Kidney (tissue), 22 donors: ENCODE measurements at places on chromosomes 11 and 22. TPM values are rescaled to one million over a fixed set of nuclear protein-coding genes. Genes with fewer than 3 reads are reported as not detected.

DNA sequence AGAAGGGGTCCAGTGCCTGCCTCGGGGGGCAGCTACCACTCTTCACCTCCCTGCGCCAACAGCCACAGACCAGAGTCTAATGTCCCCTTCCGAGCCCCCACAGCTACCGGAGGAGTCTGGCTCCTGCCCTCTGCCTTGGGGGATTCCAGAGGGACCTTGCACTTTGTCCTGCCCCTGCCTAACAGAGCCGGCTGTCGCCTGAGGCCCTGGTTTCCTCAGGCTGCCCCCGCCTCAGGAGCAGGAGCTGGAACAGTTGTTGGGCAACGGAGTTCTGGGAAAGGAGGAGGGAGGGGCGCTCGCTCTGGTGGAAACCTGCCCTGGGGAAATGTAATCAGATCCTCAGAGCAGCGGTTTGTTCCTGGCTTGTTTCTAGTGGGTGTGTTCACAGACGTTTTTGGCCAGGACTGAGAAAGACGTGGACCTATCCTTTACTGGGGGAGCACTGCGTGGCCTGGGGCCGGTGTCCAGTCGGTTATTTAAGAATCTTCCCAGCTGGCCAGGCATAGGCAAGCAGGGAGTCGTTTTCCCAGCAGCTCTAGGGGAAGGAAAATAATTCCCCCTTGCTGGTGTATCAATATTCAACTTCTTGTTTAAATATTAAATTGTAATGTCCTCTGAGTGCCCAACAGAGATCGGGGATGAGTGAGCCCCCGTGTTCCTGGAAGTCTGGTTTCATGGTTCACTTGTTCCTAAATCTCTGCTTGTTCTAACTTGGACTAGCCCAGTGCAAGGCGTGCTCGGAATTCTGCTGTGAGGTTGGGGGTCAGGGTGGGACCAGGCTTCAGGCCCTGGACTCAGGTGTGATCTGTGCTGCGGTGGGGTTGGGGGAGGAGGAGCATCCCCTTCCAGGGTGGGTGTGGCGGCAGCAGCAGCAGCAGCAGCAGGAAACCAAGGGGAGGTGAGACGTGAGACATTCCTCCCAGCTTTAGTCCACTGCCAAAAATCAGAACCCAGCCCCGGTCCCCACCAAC, 32.1 kb downstream of the A4GALT start:
- peak; percentile 98 for DNase-seq

- DNase-seq: no peak
These were observed 94.8 kb upstream of the TBCEL start for GRCh38 chr11:120929090-120929489.

GRCh38 chr11:96145163-96145585, 197.8 kb downstream of the MAML2 start:
- DNase-seq: no peak

DNA sequence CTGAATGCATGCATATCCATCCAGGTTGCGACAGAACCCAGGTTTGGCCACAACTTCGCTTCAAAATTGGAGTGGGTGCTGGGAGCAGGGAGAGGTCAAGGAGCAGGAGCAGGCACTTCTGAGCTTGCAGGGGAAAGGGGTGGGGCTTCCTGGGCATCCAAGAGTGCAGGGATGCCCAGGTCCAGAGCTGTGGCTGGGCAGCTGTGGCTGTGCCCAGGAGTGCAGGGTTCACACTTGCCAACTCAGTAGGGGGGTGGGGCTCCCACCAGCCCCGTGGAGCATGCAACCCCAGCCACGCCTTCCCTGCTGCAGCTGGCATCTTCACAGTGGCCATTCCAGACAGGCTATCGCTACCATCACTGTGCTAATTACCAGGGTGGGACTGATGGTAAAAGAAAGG, 115.3 kb upstream of the MTNR1B start:
- DNase-seq: no peak

Gene RGL4
- total RNA-seq: 0.60 TPM

Gene FBLN1
- total RNA-seq: 105 TPM

Gene LRP4
- 3.7 TPM for total RNA-seq

Gene FAM118B
- total RNA-seq: 21.5 TPM

DNA sequence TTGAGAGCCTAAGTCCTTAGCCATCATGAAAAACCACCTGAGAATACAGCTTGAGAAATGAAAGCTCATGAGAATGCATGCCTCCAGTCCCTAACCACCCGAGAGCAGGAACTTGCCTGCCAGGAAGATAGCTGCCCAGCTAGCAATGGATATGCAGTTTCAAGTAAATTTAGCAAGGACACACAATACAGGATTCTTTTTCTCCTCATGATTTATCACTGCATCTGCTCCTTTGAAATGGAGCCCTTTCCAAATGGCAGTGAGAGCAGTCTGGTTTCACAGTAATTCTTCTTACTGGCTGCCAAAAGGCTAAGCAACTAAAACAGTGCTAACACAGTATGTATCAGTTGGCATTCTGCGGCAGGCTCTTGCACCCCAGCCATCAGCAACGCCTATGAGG, 109.9 kb downstream of the MICAL3 start:
- no peak for DNase-seq

Gene RASSF7
- 106 TPM for total RNA-seq

- DNase-seq: no peak
These were observed 30.4 kb downstream of the BSX start for GRCh38 chr11:122951211-122951610.

GRCh38 chr11:46743693-46744339, 24.8 kb downstream of the F2 start:
- no peak for DNase-seq

DNA sequence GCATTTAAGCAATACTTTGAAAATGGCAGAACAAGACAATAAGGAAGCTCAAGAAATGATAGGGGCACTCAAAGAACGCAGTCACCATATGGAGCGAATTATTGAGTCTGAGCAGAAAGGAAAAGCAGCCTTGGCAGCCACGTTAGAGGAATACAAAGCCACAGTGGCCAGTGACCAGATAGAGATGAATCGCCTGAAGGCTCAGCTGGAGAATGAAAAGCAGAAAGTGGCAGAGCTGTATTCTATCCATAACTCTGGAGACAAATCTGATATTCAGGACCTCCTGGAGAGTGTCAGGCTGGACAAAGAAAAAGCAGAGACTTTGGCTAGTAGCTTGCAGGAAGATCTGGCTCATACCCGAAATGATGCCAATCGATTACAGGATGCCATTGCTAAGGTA, 51.9 kb downstream of the SPECC1L start:
- DNase-seq: no peak

- DNase-seq: peak; percentile 51
These were observed 2.2 kb upstream of the CABP2 start for GRCh38 chr11:67525275-67525976.

Gene PNPLA2
- total RNA-seq: 173 TPM

GRCh38 chr11:17550450-17551346, 3.6 kb downstream of the OTOG start:
- no peak for DNase-seq

DNA sequence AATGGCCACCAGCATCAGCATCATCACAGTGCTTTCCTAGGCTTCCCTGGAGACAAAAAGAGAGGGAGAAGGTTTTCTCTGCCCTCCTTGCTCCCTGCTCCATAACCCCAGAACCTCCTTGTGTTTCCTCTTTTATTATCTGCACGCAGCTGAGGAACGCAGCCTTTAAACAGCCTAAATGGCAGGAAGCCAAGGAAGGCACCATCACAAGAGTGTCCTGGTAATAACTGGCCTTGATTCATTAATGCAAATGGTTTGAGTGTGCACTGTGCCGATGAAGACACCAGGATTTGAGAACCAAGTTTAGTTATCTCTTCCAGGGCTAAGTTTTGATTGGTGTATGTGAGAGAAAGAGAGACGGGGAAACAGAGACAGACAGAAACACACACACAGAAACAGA, 29.4 kb upstream of the DRD2 start:
- no peak for DNase-seq

- DNase-seq: no peak
These were observed 8.7 kb downstream of the DRAP1 start for GRCh38 chr11:65927904-65928397.

GRCh38 chr22:26985206-26985605, 327.8 kb downstream of the MIAT start:
- DNase-seq: no peak

Gene AMBRA1
- 32.6 TPM for total RNA-seq

- DNase-seq: peak; percentile 81
These were observed 1088.2 kb downstream of the TBC1D22A start for GRCh38 chr22:47850644-47851151.

GRCh38 chr11:128621601-128622501, 34.5 kb upstream of the ETS1 start:
- peak; percentile 73 for DNase-seq

Gene ART5
- total RNA-seq: not detected

DNA sequence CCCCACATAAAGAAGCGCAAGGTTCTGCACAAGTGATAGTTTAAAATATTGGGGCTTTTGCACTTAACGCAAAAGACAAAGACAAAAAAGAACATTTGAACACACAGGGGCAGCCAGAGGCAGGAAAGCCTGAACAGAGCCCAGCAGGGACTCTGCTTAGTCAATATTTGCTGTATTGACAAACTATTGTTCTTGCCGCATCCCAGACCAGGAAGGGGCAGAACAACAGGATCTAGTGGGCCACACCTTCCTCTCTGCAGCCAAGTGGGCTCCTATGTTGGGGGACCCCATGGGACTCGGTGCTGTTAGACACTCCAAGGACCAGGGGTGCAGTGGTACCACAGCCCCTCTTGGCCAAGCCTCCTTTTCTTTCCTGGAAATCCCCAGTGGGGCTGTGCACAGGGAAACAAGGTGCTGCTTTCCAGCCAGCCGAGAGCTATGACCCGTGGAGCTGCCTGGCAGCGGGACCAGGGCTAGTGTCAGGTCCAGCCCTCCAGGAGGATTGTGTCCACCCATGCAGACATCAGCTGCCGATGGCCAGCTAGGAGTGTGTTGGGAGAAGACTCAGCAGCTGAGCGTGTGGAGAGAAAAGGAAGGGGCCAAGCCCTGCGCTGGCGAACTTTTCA, 43.3 kb upstream of the ANO1 start:
- DNase-seq: no peak

GRCh38 chr11:826836-827145, 928 bp upstream of the CRACR2B start:
- DNase-seq: no peak

Gene PRDX5
- total RNA-seq: 192 TPM

DNA sequence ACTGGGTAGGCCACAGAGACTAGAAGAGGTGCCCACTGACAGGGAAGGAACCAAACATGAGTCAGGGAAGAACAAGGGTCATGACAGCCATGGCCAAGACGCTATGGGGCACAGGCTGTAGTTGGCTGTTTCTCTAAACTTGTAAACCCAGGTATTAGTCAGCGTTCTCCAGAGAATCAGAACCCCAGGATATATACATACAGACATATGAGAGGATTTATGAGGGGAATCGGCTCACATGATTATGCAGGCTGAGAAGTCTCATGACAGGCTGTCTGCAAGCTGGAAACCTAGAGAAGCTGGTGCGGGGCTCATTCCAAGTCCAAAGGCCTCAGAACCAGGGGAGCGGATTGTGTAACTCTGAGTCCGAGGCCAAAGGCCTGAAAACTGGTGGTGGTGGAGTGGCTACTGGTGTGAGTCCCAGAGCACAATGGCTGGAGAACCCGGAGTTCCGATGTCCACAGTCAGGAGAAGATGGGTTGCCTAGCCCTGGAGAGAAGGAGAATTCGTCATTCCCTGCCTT, 29.7 kb upstream of the CD81 start:
- DNase-seq: no peak

- DNase-seq: no peak
These were observed 88.2 kb downstream of the CYP2R1 start for GRCh38 chr11:14803846-14804245.

DNA sequence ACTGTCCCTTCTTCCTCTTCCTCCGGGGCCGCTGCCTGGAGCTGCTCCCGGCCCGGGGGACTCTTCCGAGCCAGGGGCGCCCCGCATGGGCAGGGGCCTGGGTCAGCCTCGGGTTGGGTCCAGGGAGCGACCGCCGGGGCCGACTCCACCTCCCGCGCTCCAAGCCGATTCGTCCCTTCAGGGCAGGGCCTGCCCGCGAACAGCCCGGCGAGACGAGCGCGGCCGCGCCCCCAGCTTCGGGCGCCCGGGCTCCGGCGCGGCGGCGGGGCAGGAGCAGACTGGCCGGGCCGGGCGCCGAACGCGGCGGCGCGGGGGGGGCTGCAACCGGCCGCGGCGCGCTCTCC, at the start of gene LARGE1:
Gene LARGE1 (minus strand): TSS at position 280 of the 344 bp plus-strand sequence.
- no peak for DNase-seq

DNA sequence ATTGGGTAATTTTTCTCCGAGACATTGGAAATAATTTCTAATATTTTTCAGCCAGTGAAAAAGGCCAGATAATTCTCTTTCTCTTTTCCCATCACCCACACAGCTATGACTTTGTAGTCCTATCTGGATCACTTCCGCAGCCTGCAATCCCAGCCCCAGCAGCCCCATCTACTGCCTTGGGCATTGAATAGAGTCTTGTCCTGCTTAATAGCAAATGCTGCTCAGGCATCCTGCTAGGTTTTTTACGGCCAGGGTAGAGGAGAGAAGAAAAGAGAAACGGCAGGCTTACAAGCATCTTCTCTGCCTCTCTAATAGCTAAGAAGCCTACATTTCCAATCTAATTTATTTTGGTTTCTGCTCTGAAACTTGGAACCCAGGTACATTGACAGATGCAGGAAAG, 154.3 kb upstream of the B3GAT1 start:
- DNase-seq: no peak

Gene ADM2
- total RNA-seq: 8.0 TPM

Gene ACCS
- 39.0 TPM for total RNA-seq

Gene SYT8
- total RNA-seq: 1.7 TPM

GRCh38 chr22:47086596-47087248, 324.3 kb downstream of the TBC1D22A start:
- no peak for DNase-seq

Gene CREB3L1
- total RNA-seq: 7.3 TPM

- DNase-seq: no peak
These were observed 102.1 kb upstream of the SLC5A12 start for GRCh38 chr11:26823963-26824362.

Gene IGSF22
- 2.5 TPM for total RNA-seq

- DNase-seq: no peak
These were observed 38.5 kb upstream of the SPON1 start for GRCh38 chr11:13923716-13924650.

- DNase-seq: no peak
These were observed 41.6 kb downstream of the CD44 start for GRCh38 chr11:35180317-35181233.

- DNase-seq: peak; percentile 43
These were observed 15.7 kb downstream of the GRIK4 start for GRCh38 chr11:120527111-120527761.

GRCh38 chr11:36265793-36266628, 23.2 kb downstream of the COMMD9 start:
- no peak for DNase-seq

Gene DCDC1
- total RNA-seq: 6.6 TPM

Gene FDXACB1
- total RNA-seq: 2.6 TPM

- no peak for DNase-seq
These were observed 409.3 kb downstream of the BRD1 start for GRCh38 chr22:49418341-49418894.

- no peak for DNase-seq
These were observed 42.2 kb upstream of the BLID start for GRCh38 chr11:122158171-122158570.

- DNase-seq: no peak
These were observed 31.7 kb upstream of the APLP2 start for GRCh38 chr11:130037881-130038585.

GRCh38 chr22:20607157-20607907, 99.9 kb downstream of the MED15 start:
- no peak for DNase-seq

- DNase-seq: no peak
These were observed 5.0 kb upstream of the ROBO4 start for GRCh38 chr11:124902616-124903015.

GRCh38 chr11:45151362-45151982, 5.0 kb downstream of the PRDM11 start:
- no peak for DNase-seq

GRCh38 chr22:44412136-44412731, 85.8 kb downstream of the RTL6 start:
- DNase-seq: no peak

Gene SMCO4
- total RNA-seq: 33.0 TPM

Gene ROBO4
- total RNA-seq: 29.5 TPM

Gene PRRG4
- total RNA-seq: 18.4 TPM
